ENCODE measurements at places on chromosomes 7 and 10.

DNA sequence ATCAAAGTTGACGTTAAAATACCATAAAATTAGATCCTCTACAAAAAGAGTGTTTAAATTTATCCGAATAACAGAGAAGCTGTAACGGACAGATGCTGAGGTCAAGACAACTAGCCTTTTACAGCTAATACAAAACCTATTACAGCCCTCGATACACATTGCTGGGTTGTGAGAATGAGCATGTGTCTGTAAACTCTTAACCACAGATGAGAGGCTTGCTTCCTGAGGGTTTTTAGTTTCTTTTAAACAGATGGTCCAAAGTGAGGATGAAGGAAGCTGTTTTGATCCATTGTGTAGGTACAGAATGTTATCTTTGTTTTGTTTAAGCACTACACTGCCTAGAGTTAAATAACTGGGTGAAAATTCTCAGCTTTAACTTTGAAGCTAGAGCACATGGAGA, 578.2 kb downstream of the PARD3 start:
- no peak for DNase-seq

DNA sequence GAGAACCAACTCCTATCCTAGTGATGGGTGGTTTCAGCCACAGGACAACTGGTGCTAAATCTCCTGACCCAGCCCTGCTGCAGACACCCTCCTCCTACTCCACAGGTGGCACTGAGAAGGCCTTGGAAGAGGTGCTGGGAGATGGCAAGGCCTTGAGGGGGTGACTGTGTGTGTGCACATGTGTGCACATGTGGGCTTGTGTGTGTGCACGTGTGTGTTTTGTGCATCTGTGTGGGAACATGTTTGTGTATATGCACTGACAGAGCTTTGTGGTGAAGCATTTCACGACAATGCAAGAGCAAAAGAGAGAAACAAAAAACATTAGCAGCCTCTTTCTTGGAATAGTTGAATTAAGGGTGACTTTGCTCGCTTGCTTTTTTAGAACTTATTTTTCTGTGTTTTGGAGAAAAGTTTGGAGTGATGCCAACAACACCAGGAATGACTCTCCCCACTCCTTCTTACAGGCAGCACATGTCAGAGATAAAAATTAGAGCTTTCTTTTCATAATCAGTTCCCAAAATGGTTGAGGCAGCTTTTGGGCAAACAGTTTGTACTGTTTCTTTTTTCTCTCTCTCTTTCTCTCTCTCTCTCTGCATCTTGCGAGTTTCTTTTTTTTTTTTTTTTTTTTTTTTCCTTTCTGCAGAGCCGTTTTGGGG, 69.5 kb downstream of the SEC61G start:
- no peak for DNase-seq

GRCh38 chr10:132001238-132001972, 19.7 kb upstream of the BNIP3 start:
- DNase-seq: peak; percentile 81

DNA sequence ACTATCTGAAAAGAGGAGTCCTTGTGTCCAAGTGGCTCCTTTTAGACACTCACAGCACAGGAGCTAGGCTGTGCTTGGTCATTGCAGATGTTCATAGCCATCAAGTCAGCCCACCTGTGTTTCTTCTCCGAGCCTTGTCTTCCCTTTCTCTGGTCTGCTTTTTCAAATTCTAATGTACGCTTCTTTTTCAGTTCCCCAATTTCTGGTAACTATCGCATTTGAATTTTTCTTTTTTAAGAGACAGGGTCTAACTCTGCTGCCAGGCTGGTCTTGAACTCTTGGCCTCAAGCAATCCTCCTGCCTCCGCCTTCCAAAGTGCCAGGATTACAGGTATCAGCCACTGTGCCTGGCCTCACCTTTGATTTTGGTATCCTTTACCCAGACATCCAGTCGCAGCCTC, 18.9 kb downstream of the APBB1IP start:
- DNase-seq: no peak

DNA sequence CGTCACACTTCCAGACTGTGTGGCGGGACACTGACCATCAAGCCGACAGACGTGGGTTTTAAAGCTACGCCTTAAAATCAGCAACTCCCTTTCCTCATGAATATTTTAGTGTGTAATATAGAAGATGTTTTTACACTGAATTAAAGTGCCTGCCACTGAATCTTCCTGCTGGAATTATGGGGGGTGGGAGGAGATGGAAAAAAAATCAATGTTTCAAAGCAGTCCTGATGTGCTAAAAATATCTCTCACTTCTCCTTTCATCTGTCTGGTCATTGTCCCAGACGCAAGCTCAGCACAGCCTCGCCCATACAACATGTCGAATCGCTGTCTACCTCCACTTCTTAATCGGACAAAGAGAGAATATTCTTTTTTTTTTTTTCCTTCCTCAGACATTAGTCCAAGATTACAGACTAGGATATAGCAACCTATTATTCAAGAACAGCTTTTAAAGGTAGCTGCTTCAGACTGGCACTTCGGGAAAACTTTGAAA, 165.1 kb upstream of the KLF14 start:
- peak; percentile 17 for DNase-seq

- DNase-seq: peak; percentile 69
These were observed 1.4 kb downstream of the PTPRE start for GRCh38 chr10:127908106-127908958.

Measured in Caki2 (cell line).